ENCODE measurements at places on chromosomes 6 and 20.

DNA sequence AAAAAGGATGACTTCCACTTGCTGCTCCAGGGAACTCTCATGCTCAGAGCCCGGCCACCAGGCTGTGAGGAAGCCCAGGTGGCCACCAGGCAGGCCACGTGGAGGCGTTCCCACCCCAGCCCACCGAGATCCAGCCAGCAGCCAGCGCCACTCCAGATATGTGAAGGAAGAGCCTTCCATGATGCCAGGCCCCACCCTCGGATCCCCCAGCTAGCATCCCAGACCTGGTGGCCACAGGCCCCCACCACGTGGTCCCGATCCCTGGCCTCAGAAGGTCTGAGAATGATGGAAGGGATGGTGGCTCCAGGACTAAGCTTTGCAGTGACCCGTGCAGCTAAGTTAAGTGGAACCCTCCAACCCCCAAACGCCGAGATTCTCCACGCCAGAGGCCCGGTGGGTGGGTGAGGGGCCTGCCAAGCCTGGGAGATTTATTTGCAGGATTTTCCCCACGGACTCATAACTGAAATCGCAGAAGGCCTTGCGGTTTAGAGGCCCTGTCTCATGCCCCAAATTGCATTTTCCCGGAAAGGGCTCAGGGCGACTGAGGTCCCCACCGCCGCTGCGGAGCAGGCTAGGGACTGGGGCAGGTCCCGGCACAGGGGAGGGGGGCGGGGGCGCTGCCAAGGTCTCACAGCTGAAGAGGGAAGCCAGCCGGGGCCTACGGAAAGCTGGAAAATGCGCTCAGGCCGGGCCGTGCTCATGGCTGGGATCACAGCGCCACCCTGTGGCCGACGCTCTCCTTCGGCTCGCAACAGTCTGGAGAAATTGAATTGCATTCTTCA is 31.1 kb upstream of the CST7 start:
- DNase-seq = peak; percentile 36

GRCh38 chr6:135852746-135853145 is 1.2 kb downstream of the PDE7B start:
- DNase-seq = no peak

- no peak for DNase-seq
These were observed 95.3 kb downstream of the FOXO3 start for GRCh38 chr6:108655806-108656651.

- no peak for DNase-seq
These were observed 204.8 kb upstream of the NOX3 start for GRCh38 chr6:155660251-155660977.

DNA sequence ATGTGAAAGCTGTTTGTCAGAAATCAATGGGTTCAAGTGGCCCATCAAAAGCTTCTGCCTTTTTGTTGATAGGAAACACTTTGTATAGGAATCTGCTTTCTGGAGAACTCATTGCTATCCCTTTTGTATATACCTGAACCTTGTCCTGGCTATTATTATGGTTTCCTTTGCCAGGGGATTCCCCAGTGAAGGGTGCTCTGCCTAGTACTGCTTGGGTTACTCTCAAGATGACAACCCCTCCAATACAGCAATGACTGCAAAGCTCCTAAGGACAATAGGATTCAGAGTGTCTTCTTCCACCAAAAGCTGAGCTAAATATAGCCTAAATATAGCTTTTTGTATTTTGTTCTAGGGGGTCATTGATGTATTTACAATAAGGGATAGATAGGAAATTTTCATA is 54.0 kb upstream of the PTPRK start:
- DNase-seq = no peak

DNA sequence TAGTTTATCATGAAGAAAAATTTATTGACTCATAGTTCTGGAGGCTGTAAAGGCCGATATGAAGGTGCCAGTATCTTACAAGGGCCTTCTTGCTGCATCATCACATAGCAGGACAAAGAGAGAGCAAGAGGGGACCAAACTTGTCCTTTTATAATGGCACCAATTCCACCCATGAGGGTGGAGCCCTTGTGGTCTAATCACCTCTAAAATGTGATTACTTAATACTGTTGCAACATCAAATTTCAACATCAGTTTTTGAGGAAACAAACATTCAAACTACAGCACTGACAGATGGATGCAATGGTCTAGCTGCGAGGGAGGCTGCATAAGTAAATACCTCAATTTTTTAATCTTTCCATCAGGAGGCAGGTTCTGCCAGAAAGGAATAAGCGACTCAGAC is 76.7 kb upstream of the LAMA2 start:
- no peak for DNase-seq

DNA sequence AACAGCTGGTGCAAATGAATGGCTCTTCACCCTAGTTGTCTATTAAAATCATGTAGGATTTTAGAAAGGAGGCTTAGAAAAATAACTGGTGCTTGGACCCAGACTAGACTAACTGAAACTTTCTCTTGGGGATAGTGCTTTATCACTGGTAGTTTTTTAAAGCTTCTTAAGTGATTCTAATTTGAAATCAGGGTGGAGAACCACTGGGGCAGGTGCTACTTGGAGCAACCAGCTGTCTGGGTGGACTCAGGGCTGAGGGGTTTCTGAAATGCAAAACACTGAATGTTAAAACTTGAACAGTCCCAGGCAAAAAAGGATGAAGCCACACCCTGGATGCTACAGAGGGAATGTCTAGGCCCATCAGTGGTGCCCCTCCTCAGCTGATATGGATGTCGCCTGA is 81.2 kb downstream of the PXDC1 start:
- no peak for DNase-seq

DNA sequence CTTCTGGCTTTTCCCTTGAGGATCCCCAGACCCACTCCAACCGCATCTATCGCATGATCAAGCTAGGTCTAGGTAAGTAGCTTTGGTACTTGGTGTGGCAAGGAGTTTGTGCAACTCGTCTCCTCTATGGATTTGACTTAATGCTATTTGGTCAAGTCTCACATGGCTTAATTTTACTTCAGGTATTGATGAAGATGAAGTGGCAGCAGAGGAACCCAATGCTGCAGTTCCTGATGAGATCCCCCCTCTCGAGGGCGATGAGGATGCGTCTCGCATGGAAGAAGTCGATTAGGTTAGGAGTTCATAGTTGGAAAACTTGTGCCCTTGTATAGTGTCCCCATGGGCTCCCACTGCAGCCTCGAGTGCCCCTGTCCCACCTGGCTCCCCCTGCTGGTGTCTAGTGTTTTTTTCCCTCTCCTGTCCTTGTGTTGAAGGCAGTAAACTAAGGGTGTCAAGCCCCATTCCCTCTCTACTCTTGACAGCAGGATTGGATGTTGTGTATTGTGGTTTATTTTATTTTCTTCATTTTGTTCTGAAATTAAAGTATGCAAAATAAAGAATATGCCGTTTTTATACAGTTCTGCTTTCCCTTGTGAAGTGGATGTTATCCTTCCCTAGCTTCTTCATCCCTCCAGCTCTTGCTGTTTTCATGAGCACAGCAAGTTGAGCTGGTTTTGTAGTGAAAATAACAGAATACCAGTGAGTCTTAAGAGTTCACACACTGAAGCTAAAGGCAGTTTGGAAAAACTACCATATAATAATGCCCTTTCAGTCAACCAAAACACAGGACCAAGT is 3.8 kb downstream of the SLC35B2 start:
- no peak for DNase-seq

- no peak for DNase-seq
These were observed 78.0 kb upstream of the ELOVL5 start for GRCh38 chr6:53426667-53427270.

- no peak for DNase-seq
These were observed 253.3 kb upstream of the JAG1 start for GRCh38 chr20:10927011-10927583.

GRCh38 chr6:120590611-120591010 is 743.7 kb downstream of the TBC1D32 start:
- no peak for DNase-seq

GRCh38 chr6:135012349-135012748 is 42.3 kb downstream of the HBS1L start:
- no peak for DNase-seq

GRCh38 chr6:56708810-56709597 is 66.3 kb upstream of the DST start:
- peak; percentile 64 for DNase-seq

DNA sequence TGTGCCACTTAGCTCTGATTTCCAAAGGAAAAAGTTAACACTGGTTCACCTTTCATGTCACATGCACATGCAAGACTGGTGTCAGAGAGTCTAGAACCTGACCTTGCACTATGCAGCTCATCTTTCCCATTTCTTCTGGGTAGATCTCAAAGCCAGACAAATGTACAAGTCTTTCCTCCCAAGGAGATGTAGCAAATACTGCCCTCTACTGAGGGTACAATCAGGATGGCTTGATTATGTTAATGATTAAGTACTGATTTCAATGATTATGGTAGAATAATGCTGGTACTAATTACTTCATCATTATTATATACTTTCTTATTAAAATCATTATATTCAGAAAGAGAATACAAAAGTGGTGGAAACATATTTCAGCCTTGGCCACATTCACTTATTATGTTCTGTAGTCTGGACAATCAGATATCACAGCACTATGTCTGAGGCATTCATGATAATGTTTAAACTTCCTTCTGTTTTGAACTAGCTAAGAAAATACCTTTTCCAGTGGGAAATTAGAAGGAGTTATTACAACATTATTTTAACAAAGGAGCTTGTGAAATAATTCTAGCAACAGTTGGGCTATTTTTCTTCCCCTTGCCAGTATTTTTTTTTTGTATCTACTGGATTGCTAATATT is 68.5 kb upstream of the FOXO3 start:
- no peak for DNase-seq

DNA sequence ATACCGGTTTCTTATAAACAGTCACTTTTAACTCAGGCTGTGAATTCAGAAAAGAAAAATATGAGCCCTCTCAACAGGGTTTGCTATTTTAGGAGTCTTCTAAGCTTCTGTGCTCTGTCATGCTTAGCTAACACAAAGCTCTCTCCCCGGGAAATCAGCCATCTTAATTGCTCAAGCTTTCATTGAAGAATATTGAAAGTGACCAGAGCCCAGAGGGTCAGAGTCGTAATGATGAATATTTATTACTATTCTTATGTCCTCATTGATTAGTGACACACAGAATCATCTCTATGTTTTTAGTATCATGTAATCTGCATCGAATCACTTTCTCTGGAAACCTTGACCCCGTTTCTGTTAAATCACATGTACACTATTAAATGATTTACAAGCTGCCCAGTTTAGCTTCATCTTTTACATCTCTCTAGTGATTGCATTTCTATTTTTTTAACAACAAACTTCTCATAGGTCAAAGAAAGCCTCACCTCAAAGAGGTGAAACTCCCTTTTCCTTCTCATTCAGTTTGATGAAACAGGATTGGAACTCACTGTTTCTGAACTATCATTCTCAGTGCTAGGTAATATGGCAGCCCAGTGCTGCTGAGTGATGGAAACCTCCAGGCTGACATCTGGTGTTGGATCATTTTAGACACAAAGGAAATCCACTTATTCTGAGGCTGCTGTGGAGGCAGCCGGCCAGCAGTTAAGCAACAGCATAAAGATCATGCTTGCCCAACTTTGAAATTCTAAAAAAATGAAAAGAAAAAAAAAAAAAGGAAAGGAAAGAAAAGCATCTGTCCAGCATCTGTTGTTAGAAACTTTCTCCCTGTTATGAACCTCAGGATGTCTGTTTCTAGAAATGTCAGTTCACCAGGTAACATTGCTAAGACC is 96.3 kb downstream of the RFPL4B start:
- no peak for DNase-seq

GRCh38 chr6:135008941-135009290 is 45.7 kb downstream of the HBS1L start:
- DNase-seq = no peak

DNA sequence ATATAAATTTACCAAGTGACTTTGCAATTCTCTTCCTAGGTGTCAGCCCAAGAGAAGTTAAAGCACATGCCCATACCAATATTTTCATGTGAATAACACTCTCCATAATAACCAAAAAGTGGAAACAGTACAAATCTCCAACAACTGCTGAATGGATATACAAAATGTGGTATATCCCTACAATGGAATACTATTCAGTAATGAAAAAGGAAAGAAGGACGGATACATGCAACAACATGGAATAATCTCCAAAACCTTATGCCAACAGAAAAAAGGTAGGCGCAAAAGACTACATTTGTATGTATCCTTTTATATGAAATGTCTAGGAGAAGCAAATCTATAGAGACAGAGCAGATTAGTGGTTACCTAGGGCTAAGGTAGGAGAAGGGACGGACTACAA is 487.7 kb upstream of the ID4 start:
- no peak for DNase-seq

- DNase-seq = no peak
These were observed 19.4 kb downstream of the ERGIC3 start for GRCh38 chr20:35561268-35561667.

DNA sequence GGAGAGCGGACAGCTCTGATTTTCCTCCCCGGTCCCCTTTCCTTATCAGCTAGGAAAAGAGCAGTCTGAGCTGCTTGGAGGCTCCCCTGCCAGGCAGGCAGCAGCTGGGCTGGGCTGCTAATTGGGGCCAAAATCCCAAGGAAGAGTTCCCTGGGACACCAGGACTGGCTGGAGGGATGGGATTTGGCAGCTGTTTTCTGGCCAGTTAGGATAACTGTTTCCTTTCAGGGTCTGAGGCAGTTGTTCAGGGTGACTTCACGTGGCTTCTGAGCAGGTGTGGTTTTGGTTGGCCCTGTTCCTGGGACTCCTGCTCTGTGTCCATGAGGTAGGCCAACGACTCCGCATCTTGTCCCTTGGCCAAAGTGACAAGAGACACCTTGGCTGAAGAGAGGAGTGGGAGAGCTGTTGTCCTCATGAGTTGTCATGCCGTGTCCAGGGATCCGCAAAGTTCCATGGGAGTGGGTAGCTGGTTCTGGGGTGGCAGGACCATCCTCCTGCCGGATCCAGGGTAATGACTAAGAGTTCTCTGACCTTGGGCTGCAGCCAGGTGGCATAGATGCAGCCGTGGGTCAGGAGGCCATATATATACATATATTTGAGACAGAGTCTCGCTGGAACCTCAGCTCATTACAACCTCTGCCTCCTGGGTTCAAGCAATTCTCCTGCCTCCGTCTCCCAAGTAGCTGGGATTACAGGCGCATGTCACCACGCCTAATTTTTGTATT is 21.2 kb downstream of the MRPS18A start:
- DNase-seq = no peak

- DNase-seq = no peak
These were observed 175.4 kb upstream of the PRND start for GRCh38 chr20:4546342-4546741.

DNA sequence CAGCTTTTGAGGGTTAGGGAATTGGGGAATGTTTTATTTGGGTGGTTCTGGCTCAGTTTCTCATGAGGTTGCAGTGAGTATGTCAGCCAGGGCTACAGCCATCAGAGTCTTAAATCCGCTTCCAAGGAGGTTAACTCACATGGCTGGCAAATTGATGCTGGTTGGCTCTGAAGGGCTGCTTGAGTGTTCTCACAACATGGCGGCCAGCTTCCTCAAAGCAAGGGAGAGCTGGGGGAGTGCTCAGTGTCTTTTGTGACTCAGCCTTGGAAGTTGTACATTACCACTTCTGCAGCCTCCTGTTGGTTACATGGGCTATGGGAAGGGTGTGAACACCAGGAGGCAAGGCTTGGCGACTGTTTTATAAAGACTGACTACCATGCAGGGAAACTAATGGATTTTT is 17.8 kb upstream of the PPP1R3G start:
- DNase-seq = no peak

Measured in HS-27A (cell line).